ENCODE measurements at places on chromosomes 2 and 18.

DNA sequence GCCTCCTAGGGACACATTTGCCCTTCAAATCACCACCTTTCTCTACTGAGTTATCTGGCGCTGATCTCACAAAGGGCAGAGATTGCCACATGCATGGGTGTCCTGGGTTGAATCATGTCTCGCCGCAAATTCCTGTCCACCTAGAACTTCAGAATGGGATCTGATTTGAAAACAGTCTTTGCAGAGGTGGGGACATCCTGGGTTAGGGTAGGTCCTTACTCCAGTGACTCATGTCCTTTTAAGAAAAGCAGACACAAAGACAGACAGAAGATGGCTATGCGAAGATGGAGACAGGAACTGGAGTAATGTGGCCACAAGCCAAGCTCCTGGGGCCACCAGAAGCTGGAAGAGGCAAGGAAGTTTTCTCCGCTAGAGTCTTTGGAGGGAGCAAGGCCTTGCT lies 197.4 kb upstream of the SMIM21 start:
- DNase-seq: no peak

- DNase-seq: no peak
Observed at GRCh38 chr2:174764280-174765255, at the start of gene CHRNA1. Gene CHRNA1, minus strand, starts transcription at chr2:174764472. Its CDS starts 78 bp downstream, at chr2:174764394.

- DNase-seq: no peak
Observed at GRCh38 chr2:174812037-174812436, 47.8 kb upstream of the CHRNA1 start.

GRCh38 chr2:425243-425642 lies 137.4 kb upstream of the ALKAL2 start:
- no peak for DNase-seq

- DNase-seq: no peak
Observed at GRCh38 chr2:176812246-176812775, 400.3 kb upstream of the HNRNPA3 start.

DNA sequence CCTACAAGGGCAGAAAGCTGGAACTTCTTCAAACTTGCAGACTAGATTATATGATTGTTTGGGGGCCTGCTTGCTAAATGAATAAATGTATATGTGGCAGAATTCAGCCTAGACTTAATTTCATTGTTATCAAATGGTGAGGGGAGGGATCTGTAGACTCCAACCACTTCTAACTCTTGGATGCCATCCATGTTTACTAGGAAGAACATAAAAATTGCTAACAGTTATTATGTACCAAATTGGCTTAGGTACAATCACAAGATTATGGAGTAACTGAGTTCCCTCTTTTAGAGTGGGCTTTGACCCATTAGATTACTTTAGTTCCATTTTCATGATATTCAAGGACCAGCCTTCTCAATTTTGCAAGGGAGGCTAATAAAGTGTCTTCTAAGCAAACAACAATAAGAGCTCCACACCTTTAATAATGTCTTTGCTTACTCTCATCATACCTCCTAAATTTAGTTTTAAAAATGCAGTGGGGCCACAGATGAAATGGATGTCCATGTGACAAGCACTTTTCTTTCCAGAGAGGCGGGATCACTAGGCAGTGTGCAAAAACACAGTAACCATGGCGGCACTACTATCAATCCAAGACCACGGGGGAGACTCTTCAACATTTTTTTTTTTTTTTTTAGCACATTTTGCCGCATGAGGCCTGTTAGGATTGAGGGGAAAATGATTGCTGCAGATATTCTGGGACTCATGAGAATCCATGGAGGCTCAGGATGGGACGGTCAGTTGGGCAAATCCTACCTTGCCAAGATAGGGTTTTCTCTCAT lies 217.6 kb upstream of the SPRED2 start:
- no peak for DNase-seq

DNA sequence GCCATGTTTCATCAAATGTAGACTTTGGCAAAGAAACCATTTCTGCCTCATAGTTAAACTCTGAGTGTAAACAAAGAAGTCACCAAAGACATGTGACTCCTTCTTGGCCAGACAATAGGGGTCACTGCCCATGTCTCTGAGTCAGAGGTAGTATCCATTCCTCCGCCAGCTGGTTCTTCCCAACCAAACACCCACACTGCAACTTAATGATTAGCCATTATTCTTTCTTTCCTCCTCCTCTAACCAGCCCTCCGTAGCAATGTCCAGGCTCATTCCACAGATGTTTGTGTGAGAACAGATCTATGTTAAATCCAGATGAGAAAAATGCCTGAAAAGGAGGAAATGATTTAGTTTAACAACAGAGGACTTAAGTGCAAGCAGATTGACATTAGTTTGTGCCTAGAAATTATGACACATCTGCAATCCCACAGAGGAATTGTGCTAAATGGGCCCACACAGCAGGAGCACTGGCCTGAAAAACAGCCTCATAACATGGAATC lies 127.9 kb upstream of the SH3BP4 start:
- no peak for DNase-seq

DNA sequence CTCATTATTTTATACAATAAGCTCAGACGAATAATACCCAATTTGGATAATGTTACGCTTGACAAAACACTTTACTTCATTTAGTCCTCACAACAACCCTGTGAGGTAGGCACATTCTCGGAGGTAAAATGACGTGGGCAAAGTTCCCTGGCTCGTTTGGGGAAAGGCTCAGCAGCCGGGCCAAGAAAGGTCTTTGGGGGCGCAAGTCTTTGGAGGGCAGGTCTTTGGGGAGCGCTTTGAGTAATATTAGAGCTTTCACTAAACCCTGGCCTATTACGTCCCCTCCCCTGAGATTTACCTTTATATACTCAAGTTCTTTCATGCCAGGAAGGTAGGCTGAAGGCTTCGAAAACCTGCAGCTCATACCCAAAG lies 427 bp downstream of the RBKS start:
- DNase-seq: no peak

GRCh38 chr18:28167835-28168349 lies 9.0 kb downstream of the CDH2 start:
- no peak for DNase-seq

DNA sequence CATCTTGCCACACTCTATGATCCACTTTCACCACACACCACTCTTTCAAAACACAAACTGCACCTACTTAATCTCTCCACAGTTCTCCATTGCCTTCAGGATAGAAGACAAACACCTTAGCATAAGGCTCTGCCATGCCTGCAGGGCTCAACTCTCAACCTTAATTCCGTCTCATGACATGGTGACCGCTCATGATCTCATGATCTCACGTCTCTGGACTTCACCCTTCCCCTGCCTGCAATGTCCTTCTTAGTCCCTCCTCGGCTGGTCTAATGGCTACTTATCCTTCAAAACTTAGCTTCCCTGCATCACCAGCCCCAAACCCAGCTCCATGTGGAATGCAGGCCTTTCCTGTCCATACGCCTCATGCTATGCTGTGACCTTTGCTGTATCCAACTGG lies 85.3 kb downstream of the ACVR1 start:
- DNase-seq: no peak

DNA sequence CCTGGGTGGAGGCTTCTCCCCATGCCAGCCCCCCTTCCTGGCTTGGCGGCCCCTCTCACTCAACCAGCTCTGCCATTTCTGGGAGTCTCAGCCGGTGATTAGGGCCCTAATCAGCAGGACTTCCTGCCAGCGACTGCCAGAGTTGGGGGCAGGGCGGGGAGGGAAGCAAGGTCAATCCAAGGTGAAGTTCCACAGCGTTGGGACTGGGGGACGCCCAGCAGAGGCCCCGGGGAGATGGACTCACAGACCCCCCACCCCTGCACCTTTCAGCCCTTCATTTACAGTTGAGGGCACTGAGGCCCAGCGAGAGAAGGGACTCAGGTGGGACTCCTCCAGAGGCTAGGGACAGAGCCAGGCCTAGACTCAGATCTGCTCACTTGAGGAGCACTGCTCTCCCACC lies 65.3 kb downstream of the TNS1 start:
- no peak for DNase-seq

- DNase-seq: no peak
Observed at GRCh38 chr2:3022841-3023372, 354.7 kb downstream of the EIPR1 start.

DNA sequence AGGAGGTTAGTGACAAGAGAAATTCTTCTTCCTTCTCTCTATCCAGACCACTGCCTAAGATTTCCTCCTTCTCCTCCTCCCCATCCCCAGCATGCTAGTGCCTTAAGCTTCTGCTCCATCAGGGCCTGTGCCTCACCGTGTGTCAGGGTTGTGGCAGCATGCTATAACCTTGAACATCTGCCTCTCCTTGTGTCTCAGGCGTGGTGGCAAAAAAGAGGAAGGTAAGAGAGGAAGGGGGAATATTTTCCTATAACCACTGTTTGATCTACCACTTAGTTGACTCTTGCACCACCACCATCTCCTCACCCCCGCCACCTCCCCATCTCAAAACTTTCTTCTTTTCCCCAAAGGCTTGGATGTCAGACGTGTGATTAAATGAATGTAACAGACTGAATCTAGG lies 38.3 kb upstream of the PEX13 start:
- no peak for DNase-seq

- DNase-seq: no peak
Observed at GRCh38 chr2:37985333-37985732, 60.2 kb downstream of the RMDN2 start.

- no peak for DNase-seq
Observed at GRCh38 chr2:30512243-30512886, 65.3 kb downstream of the LCLAT1 start.

- DNase-seq: no peak
Observed at GRCh38 chr2:197216361-197216979, 94.1 kb downstream of the ANKRD44 start.

DNA sequence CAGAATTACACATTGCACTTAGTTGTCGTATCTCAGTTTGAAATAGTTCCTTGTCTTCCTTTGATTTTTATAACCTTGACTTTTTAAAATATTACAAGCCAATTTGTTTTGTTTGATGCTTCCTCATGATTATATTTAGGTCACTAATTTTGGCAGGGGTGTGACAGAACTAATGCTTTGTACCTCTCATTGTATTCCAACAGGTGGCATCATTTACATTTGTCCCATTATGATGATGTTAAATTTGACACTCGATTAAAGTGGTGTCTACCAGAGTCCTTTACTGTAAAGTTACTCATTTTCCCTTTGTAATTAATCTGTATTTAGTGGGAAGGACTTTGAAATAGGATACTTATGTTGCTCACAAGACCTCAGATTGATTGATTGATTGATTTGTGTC lies 21.5 kb upstream of the MFSD2B start:
- DNase-seq: no peak

DNA sequence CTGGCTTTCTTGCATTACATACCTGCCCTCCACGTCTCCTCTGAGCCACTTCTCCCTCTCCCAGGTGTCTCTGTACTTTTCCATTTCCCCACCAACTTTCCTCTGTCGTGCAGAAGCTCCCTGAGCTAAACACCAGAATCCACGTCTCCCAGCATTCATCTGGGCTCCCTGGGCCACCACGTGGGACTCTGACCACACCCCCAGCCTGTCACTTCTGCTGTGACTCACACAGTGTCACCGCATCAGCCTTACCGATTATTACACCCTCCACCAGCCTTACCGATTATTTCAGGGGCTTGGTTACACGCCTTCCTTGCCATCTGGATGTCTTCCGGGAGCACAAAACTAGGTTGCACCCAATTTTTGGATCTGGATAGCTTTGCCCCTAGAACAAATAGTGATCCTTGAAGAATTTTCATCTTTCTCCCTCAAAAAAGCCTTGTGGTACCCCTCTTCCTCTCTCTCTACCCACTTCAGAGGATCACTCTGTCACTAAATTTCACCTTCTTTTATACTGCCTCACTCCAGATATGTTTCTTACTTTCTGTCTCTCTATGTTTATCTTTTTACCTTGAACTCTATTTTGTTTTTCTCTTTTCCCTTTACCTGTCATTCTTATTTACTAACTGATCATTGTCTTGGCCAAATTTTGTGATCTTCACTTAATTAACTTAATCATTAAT lies 136.9 kb upstream of the CAB39 start:
- peak; percentile 51 for DNase-seq

- no peak for DNase-seq
Observed at GRCh38 chr2:44494006-44494405, 132.3 kb downstream of the CAMKMT start.

GRCh38 chr2:168157926-168158325 lies 89.5 kb downstream of the STK39 start:
- no peak for DNase-seq

GRCh38 chr2:215772003-215772402 lies 241.3 kb downstream of the MREG start:
- DNase-seq: no peak

GRCh38 chr2:38484957-38485356 lies 107.9 kb upstream of the ATL2 start:
- DNase-seq: no peak

GRCh38 chr2:215745331-215745730 lies 268.0 kb downstream of the MREG start:
- no peak for DNase-seq

DNA sequence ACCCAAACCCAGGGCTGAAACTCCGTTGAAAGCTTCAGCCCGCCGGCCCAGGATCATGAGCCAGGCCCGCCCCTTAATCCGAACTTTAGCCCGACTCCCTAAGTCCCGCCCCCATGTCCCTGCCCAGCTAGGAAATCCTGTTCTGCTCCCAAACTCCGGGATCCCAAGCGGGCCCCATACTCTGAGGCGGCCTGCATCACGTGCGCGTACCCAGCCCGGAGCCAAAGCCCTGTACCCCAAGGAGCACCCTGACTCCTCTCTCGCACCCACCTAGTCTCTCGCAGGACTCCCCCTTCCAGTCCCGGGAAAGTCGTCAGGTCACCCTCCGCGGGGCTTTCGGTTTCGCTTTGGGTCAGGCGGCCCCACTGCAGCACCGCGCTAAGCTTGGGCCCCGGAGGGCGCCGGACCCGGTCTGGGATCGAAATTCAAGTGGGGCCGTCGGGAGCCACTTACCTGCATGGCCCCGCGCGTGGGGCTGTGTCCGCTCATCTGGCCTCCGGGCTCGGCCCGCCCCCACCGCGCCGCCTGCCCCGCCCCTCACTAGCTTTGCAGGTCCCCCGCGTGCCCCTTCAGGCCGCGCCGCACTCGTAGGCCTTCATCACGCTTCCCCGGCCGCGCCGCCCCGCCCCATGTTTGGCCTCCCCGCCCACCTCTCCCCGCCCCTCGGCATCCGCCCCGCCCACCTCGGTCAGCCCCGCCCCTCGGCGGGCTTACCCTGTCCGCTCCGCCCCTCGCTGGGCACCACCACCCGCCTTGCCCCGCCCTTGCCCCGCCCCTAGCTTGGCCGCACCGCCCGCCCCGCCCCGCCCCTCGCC lies at the start of gene DNPEP:
Gene DNPEP (minus strand): TSS at position 607 of the 815 bp plus-strand sequence. CDS start 118 bp downstream, at position 489.
- peak; percentile 90 for DNase-seq

Data from activated CD8-positive, alpha-beta memory T cell treated with anti-CD3 and anti-CD28 coated beads for 4 hours (primary cell).